Dorsolateral prefrontal cortex (tissue), 122 donors: ENCODE measurements at places on chromosomes 16 and 17.

DNA sequence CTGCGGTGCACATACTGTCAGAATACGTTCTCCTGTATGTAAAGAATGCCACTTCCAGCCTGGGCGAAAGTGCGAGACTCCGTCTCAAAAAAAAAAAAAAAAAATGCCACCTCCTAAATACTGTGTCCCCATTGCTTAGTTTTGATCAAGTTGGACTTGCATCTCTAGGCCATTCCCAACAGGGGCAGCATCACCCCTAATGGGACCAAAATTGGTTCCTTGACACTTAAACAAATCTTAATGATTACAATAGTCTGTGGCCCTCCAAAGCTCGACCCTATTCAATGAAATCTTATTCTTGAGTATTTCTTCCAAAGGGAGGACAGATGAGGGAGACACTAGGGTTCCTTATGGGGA is 154.7 kb upstream of the PLCG2 start:
- DNase-seq, result no peak

- peak; percentile 91 for DNase-seq
Measured at GRCh38 chr16:11258553-11259492, 2.8 kb upstream of the SOCS1 start.

GRCh38 chr17:2155573-2155972 is 100.7 kb downstream of the HIC1 start:
- DNase-seq, result no peak

GRCh38 chr17:49980703-49981197 is 11.8 kb downstream of the DLX4 start:
- no peak for DNase-seq

DNA sequence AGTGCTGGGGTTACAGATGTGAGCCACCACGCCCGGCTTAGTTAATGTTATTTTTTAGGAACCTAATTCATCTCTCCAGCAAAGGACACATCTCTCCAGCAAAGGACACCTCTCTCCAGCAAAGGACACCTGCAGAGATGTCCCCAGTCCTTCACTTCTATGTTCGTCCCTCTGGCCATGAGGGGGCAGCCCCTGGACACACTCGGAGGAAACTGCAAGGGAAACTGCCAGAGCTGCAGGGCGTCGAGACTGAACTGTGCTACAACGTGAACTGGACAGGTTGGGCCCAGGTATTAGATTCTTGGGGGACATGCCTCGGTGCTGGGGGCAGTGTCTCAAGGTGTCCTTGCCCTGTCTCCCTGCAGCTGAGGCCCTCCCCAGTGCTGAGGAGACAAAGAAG is 4.7 kb downstream of the PFAS start:
- no peak for DNase-seq

GRCh38 chr16:84511831-84512230 is 7.4 kb upstream of the MEAK7 start:
- peak; percentile 32 for DNase-seq

GRCh38 chr16:60001523-60001922 is 1267.4 kb upstream of the GOT2 start:
- no peak for DNase-seq

GRCh38 chr16:54954220-54954619 is 23.6 kb downstream of the IRX5 start:
- DNase-seq, result no peak

- no peak for DNase-seq
Measured at GRCh38 chr16:16075488-16076422, 126.3 kb downstream of the ABCC1 start.

DNA sequence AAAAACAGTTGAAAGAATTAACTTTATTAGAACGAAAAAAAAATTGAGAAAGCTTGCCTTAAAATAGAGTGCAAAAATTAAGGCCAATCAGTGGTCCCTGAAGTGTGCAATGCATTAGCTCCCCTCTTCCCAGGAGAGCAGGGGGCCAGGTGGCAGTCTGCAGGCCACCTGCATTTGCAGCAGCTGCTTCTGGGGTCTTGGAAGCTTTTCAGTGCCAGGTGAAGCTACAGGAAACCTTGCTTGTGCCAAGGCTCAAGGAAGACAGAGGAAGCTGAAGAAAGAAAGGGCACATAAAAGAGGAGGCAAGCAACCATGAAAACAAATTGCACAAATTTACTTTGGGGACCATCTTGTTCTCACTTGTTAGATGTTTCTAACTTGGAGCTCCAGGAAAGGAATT is 50.5 kb upstream of the MTMR4 start:
- DNase-seq, result no peak

- no peak for DNase-seq
Measured at GRCh38 chr16:23863511-23864422, 28.0 kb downstream of the PRKCB start.

- no peak for DNase-seq
Measured at GRCh38 chr17:74785981-74786360, 9.8 kb upstream of the NAT9 start.

GRCh38 chr16:67936880-67937605 is 393 bp upstream of the PSMB10 start:
- DNase-seq, result no peak

GRCh38 chr17:37065486-37066321 is 117.0 kb downstream of the AATF start:
- DNase-seq, result no peak

GRCh38 chr16:69033151-69033949 is 72.1 kb upstream of the HAS3 start:
- no peak for DNase-seq

GRCh38 chr17:76519048-76519966 is 18.1 kb upstream of the RHBDF2 start:
- DNase-seq, result no peak

- DNase-seq, result peak; percentile 79
Measured at GRCh38 chr17:29076722-29077121, 33.8 kb downstream of the PIPOX start.

DNA sequence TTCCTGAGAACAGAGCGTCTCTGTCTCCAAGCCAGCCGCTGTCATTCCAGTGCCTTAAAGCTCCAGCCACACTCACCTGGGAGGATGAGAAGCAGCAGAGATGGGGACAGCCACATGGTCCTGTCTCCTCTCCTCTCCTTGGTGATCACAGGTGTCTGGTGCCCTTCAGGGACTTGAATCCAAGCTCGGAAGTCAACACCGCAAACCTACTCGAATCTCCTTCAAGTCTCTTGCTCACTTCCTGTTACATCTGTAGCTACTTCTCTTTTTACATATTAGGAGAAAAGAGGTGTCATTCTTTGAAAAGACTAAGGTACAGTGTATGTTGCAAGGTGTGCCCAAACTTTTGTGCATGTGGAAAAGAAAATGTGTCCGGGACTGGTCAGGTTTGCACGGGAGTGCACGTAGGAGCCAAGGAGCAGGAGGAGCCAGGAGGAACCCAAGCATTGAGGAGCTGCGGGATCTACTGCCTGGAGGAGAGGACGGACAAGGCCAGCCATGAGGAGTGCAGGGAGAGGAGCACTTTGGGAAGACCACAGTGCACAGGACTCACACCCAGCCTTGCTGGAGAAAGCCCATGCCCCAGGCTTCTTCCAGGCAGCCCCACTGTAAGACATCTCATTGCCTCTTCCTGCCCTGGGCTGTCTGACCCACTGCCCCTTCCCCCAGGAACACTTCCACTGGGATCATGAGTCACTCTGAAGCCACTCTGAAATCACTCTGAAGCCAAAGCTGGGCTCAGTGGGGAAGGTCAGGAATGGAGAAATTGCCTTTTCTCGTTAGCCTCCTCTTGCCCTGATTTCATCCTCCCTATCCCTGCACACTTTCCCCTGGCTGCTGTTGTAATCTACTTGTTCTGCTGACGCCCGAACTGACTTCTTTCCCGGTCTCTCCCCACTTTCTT is at the start of gene CD300LD:
Gene CD300LD, minus strand, starts transcription at position 197 of the 904 bp plus-strand sequence. Its CDS starts 81 bp downstream, at position 116.
- DNase-seq, result no peak

DNA sequence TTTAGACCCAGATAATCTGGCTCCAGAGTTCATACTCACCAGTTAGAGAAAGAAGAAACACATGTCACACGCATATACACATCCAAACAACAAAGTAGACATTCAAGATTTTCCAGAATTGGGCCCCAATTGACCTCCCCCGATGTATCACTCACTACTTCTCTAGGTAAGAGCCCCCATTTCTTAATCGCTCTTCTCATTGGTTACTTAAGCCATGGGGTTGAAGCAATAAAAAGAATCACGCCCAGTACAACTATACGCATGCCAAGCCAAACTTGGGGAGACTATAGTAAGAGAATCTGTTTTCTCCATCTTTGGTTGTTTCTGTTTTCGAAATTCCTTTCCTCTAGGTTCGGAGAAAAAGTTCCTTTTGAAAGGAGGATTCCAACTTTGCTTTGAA is 565 bp downstream of the DDX52 start:
- no peak for DNase-seq

DNA sequence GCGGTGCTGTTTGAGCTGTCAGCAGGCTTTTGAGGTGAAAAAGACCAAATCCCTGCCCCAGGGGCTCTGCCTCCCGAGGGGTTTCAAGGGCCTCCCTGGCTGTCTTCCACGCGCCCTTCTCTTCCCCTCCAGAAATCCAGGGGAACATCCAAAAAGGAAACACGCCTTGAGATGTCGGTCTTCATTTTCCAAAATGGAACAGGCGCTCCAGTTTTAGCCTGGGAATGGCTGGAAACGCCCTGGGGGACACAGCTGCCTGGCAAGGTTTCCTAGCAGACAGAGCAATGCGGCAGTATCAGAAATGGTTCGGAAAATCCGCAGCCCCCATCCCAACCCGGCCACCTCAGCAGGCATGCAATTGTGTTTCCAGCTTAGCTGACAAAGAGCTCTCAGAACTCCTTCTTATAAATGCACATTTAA is 16.6 kb upstream of the LITAF start:
- DNase-seq, result no peak

GRCh38 chr17:69734656-69735055 is 320.2 kb downstream of the MAP2K6 start:
- no peak for DNase-seq

DNA sequence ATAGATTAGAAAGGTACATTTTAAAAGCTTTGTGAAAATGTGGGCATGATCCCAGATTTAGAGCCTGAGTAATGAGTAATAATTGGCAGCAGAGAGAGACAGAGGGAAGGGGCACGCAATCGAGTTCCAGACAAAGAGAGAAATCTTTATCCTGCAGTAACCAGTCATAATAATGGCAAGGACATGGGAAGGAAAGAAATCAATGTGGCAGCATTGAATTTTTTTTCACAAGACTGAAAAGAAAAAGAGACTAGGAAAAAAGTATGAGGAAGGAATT is 790.8 kb upstream of the SOX9 start:
- DNase-seq, result no peak

GRCh38 chr17:9928601-9929333 is 23.7 kb upstream of the RCVRN start:
- no peak for DNase-seq

DNA sequence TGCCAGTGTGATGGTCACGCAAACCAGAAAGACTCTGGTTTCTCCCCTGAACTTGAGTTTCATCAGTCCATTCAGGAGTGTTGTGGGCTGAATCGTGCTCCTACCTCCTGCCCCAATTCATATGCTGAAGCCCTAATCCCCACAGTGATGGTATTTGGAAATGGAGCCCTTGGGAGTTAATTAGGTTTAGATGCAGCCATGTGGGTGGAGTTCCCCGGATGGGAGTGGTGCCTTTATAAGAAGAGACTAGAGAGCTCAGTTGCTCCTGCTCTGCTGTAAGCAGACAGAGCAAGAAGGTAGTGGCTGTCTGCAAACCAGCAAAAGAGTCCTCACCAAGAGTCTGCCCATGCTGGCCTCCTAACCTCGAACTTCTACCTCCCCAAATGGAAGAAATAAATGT is 160.3 kb upstream of the DYNLRB2 start:
- DNase-seq, result no peak

DNA sequence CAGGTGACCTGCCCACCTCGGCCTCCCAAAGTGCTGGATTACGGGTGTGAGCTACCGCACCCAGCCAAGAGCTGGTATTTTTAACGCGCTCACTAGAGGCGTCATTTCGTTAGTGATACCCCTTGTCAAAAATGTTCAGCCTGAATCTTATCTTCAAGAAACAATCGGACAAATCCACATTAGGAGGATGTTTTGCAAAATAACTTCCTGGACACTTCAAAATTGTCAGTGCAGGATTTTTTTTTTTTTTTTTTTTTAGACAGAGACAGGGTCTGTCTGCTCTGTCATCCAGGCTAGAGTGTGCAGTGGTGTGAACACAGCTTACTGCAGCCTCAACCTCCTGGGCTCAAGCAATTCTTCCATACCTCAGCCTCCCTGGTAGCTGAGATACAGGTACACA is 63.0 kb downstream of the RMI2 start:
- no peak for DNase-seq

DNA sequence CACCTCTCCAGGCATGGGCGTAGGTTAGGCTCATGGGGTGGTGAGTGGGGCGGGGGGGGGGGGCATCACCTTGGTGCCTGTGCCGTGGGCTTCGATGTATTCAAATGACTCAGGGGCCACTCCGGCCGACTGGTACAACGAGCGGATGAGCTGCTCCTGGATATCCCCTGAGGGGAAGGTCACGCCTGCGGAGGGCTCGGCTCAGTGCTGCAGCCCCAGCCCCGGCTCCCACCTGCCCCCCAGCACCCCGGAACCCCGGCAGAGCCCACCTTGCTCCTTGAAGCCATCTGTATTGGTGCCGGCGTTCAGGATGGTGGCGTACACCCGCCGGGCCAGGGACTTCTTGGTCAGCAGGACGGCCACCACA is 5.4 kb downstream of the FASN start:
- DNase-seq, result no peak

- DNase-seq, result no peak
Measured at GRCh38 chr16:72902206-72902605, 145.7 kb downstream of the ZFHX3 start.

DNA sequence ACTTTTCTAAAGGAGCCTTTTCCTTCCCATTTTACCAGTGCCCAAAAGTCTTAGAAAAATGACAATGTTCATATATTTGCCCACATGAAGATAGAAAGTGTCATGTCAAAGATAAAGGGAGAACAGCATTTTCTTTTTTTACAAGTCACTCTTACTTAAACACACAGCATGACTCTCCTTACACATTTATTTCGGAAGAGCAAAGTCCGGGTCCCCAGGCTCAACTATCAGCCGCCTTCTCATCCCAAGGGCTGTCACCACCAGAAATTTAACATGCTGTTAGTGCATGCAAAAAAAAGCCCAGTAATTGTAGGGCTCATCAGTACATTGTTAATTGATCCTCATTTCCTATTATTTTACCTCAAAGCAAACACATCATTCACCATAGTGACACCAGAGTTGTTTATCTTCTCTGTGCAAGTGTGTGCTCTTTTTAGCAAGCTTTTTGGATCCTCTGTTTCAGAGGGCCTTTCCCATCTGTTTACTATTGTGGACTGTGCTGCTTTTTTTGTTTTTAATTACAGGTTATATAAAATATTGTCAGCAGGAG is 560.3 kb downstream of the WWOX start:
- no peak for DNase-seq

GRCh38 chr17:41009301-41009760 is 403 bp upstream of the KRTAP3-1 start:
- no peak for DNase-seq

DNA sequence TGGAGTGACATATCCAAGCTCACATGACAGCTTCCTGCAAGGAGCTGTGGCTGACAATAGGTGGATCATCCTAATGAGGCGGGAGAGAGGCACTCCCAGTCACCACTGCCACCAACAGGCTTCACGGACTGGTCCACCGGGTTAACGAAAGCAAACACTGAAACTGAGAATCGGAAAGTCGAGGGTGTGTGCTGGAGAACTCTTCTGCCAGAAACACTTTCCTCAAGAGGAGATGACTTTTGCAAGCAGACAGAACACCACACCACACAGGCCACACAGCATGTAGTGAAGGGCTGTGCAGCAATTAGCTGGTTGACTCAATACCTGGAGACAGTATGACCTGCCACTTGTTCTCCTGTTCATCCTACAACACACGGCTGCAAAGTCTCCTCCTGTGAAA is 53.0 kb upstream of the DNAJA2 start:
- no peak for DNase-seq

GRCh38 chr16:81286190-81286589 is 28.6 kb upstream of the GAN start:
- no peak for DNase-seq

- DNase-seq, result no peak
Measured at GRCh38 chr16:89733792-89734191, 12.5 kb downstream of the ZNF276 start.
